RPMI8226 (cell line): ENCODE measurements at places on chromosomes 12 and 14.

- DNase-seq, result no peak
Observed at GRCh38 chr14:50425816-50426215, 29.1 kb upstream of the CDKL1 start.

DNA sequence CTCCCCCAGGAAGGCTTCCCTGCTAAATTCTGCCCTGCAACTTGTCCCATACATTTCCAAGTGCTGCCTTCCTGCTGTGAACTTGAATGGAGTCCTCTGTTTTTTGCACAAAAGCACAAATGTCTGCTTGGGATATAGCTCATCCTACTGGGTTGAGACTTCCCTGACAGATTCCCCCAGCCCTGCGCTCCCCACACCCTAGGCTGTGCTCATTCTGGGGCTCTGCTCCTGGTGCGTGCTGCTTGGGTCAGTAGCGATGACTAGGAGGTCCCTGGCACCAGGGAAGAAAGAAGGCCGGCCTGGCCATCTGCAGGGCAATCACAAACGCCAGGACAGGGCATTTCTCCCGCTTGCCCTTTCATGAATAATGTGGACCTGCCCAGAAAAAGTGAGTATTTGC lies 29.2 kb upstream of the FKBP4 start:
- no peak for DNase-seq

DNA sequence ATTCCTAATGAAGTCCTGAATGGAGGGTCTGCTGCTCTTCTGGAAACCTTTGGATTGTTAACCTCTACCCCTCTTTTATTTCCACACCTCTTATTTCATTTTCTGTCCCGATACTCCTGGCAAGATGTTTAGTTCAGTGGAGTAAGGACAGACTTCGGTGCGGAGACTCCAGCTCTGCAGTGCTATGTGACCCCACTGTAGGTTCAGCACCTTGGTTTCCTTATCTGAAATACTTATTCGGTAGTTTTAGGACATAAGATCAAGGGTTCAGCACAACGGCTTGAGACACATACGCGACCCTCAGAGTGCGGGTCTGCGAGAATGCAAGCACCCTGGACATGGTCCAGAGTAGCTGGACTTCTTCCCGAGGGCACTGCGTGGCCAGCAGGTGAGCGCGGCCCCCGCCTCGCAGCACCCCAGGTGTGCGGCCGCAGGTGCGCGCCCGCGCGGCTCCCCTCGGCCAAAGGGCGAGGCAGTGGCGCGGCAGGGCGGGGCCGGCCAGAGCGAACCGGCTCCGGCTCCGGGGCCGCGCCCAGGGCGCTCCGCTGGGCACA lies 465 bp upstream of the FGD4 start:
- DNase-seq, result no peak

- peak; percentile 43 for DNase-seq
Observed at GRCh38 chr12:95336387-95337067, 118.9 kb downstream of the VEZT start.

- DNase-seq, result peak; percentile 2
Observed at GRCh38 chr14:44030831-44031383, 476.2 kb downstream of the FSCB start.

DNA sequence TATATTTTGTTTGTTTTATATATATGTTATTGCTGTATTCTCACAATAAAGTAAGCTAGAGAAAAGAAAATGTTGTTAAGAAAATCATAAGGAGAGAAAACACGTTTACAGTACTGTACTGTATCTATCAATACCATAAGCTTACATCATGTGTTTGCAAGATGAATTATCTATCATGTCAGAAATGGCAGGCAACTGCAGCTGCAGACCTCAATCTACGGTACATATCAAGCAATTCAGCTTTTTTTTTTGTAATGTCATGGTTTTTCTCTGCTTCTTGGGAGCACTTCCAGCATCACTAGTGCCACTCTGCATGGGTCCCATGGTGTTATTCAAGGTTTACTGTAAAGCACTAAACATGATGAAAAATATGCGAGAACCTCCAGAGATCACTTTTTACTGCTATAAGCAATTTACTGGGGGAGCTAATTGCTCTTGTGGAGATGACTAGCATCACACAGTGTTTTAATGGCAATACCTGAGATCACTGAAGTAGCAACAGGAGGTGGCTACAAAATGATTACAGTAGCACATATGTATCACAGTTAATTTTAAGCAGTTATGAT lies 9.0 kb upstream of the KRT2 start:
- no peak for DNase-seq

DNA sequence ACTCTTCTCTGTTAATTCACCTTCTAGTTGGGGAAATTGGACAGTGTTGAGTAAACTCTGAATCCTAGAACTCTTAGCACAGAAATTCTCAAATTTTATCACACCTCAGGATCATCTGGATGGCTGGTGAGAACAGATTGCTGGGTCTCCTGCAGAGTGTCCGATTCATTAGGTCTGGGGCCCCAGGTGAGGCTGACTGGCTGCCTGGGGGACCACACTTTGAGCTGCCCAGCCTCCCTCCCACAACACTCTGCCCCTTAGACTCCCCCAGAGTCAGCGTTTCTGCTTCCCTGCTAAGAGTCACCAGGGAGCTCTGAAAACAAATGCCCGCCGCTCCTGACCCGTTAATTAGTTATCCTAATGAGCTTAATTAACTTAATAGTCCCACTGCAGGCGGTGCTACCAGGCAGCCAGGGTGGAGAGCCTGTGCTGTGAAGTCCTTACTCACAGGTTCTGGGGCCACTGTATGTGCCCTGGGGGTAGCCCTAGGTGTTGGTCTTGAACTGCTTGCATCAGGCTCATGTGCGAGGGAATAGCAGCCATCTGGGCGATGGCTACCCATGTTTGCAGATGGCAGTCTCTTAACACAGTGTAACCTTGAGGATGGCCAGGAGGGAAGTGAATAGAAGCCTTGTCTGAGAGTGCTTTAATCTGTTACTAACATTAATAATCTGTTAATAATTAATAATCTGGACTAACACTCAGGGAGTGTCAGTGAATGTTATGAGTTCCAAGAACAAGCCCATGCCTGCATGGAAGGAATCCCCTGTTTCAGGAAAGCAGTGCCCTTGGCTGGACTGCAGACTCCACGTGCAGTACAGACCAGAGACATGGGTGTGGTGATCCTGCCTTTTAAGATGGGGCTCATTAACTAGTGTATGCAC lies 35.6 kb downstream of the AACS start:
- no peak for DNase-seq

DNA sequence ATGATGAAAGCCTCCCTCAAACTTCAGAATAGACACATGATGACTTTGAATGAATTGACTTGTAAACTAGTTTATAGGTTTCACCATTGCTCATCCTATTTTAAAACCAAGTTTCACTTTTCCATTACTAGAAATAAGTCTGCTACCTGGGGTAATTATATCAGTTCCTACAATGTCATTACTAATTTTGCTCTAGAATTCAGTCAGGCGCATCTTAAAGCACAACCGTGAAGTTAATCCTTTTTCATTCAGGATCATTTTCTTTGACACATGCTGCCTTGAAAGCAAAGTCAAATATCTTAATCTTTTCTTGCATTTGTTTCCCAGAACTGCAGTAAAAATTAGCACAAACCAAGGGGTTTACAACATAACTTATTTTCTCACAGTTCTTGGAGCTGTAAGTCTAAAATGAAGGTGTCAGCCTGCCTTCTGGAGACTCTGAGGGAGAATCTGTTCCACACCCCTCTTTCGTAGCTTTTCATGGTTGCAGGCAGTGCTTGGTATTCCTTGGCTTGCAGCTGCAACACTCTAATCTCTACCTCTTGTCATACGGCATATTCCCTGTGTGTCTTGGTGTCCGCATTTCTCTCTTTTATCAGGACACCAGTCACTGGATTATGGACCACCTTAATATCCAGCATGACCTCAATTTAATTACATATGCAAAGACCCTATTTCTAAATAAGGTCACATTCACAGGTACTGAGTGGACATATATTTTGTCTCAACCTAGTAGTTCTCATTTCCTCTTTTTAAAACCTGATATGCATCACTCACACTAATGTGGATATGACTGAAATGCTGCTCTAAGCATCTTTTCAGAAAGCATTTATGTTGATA lies 114.3 kb upstream of the PDZRN4 start:
- DNase-seq, result peak; percentile 20

- DNase-seq, result no peak
Observed at GRCh38 chr12:49703647-49704137, 3.5 kb downstream of the FMNL3 start.

- DNase-seq, result no peak
Observed at GRCh38 chr12:94143438-94143837, 4.9 kb upstream of the PLXNC1 start.

DNA sequence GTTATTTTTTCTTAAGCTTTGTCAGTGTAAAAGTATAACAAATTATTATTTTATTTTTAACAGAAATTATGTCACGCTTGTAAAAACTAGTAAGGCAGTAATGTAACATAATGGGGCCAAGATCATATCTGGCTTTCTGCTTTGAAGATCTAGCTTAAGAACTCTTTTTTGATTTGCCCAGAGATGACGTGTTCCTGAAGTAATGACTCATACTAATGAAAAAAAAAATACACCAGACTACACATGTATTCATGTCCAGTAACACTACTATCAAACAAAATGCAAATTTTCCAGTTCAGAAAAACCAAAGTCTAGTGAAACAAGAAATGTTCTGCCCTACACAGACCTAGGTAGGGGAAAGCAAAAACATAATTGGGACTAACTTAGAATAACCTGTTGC lies 432.2 kb upstream of the ATXN7L3B start:
- no peak for DNase-seq

DNA sequence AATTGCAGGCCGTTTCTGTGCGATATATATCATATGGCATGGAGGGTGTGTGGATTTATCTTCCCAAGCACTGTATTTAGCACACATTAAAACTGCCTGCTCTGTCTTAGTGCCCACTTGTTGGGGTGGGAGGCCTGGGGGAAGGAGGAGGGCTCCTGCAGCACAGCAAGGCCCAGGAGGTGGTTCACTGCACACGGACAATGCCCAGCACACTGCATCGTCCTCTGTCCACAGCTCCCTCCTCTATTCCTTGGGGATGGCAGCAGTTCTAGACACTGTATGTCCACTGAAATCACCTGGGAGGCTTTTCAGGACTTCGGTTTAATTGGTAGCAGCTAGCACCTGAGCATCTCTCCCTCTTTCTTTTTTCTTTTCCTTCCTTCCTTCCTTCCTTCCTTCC lies 161.2 kb downstream of the KTN1 start:
- no peak for DNase-seq

- DNase-seq, result no peak
Observed at GRCh38 chr14:71358209-71358931, 451.1 kb downstream of the PCNX1 start.

DNA sequence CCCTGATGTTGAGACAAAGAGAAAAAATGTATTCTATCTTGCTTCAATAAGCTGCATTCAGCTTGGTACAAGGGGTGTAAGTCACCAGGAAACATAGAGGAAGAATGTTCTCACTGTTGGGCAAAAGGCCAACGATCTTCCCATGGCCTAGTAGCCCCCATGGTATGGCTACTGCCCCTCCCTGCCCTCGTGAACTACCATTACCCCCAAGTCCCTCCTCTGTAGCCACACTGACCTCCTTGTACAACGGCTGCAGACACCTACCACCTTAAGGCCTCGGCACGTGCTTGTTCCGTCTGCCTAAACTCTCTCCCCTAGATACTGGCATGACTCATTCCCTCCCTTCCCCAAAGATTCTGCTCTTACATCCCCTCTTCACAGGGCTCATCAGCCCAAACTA lies 81.9 kb upstream of the ANO2 start:
- DNase-seq, result no peak

- no peak for DNase-seq
Observed at GRCh38 chr12:123942911-123943648, 29.6 kb downstream of the CCDC92 start.

GRCh38 chr14:94345344-94346064 lies 22.4 kb upstream of the SERPINA6 start:
- no peak for DNase-seq

- no peak for DNase-seq
Observed at GRCh38 chr14:81728447-81728846, 194.8 kb upstream of the SEL1L start.

GRCh38 chr12:123109319-123109772 lies 41.5 kb downstream of the PITPNM2 start:
- DNase-seq, result no peak

GRCh38 chr14:98808494-98809407 lies 463.2 kb downstream of the BCL11B start:
- DNase-seq, result no peak

GRCh38 chr12:98437166-98437565 lies 78.2 kb upstream of the TMPO start:
- no peak for DNase-seq

DNA sequence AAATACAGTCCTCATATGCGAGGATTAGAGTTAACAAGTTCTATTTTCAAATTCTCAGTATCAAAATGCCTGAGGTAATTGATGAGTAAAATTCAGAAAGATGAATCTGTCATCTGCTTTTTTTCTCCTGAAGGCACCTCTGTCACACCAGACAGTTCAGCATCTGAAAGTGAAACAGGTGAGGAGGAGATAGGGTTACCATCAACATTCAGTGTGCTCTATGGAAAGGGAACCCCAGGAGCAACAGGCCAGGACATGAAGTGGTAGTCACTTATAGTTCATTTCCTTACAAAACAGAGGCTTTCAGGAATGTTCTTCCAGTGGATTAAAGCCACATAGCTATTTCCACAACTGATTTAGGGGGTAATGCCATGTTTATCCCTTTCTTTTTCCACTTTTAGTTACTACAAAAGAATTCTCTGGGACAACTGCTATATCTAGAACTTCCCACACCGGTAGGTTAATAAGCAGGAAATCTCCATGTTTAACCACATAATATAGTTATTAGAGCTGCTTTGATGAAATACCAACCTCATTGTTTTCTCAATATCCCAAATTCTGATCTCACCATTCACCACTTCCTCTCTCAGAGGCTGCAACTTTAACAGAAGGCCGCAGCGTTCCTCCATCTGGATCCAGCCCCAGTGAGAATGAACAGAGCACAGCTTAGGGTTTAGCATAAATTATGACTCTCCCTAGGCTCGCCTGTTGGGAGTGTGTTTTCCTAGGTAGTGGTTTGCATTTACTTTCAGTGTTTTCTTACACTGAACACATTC lies 177.0 kb upstream of the CNTN1 start:
- DNase-seq, result no peak

DNA sequence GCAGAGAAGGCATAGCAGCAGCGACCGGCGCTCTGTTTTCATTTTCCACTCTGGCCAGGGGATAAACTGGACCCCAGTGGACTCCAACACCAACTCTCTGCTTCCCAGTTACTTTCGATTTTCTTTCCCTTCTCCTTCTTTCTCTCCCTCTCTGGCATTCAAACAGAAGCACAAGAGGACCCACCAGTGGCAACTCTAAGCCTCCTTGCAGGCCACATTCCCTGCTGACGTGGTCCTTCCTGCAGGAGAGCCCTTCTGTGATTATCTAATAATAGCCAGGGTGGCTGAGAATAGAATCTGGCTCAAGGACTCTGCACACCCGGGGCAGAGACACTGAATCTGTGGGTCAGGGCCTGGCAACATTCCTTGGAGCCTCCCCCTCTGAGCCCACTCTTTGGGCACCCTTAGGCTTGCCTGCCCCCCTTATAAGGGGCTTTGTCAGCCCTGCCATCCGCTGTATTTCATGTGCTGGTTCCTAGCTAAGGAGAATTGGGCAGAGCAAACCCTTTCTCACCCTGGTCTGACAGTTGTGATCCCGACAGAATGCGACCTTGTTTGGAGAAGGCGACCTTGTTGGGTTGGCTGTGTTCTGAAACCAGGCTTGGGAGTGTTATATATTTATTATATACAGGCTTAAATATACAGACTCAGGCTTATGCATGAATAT lies 8.2 kb upstream of the HOXC6 start:
- no peak for DNase-seq
